RPMI7951 (cell line): ENCODE measurements at places on chromosomes 3 and 15. TPM values are rescaled to one million over a fixed set of nuclear protein-coding genes. Genes with fewer than 3 reads are reported as not detected.

GRCh38 chr3:148796799-148797198, 30.8 kb upstream of the CPB1 start:
- no peak for DNase-seq

DNA sequence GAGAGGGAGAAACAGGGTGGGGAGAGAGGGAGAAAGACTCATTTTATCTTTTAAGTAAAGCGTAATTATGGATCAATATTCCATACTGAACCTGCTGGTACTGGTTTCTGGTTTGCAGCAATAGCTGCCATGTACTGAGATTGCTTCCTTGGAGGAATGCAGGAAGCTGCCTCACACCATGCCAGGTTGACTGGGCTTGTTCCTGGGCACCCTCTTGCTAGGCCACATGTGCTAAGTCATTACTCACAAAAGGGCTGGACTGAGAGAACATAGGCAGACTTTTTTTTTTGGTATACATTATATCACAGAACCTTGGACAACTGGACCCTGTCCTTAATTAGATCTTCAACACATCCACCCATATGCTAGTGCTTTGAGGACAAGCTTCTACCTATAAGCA, 193.4 kb downstream of the ZNF621 start:
- DNase-seq = peak; percentile 21

DNA sequence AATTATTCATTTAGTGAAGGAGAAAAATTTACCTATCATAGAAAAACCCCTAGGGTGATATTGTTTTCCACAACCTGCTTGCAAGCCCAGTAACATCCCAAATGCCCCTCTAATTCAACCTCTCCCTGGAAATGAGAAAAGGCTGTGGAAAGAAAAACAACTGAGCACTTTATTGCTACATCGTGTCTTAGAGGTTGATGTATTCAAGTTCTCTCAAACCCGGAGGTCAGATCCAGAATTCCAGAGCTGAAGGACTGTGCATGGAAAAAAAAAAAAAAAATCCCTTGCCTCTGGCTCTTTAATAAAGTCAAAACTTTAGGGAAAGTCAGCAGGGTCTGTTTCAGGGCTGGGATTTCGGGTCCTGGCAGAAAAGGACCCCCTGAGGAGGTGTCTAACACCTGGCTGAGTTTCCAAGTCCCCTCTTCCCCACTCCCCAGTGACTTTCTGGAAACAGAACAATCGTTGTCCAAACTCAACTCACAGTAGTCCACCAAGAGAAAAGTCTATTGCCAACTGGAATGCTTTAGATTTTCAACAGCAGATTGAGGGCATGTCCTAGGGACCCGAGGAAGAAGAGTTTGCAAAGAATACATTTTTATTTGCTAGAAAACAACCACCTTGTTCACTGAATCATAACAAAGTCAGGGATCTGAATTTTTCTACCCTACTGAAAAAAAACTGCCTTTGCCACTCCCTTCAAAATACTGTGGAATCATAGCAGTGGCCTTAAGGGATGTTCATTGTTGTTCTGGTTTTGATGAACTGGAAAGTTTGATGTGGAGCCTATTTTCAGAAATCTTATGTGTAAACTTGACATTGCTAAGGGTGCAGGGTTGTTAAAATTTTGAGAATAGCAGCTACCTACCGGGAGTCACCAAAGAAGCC, 207.5 kb upstream of the ADAMTS9 start:
- no peak for DNase-seq

GRCh38 chr15:73540161-73540560, 93.0 kb downstream of the NPTN start:
- DNase-seq = no peak

DNA sequence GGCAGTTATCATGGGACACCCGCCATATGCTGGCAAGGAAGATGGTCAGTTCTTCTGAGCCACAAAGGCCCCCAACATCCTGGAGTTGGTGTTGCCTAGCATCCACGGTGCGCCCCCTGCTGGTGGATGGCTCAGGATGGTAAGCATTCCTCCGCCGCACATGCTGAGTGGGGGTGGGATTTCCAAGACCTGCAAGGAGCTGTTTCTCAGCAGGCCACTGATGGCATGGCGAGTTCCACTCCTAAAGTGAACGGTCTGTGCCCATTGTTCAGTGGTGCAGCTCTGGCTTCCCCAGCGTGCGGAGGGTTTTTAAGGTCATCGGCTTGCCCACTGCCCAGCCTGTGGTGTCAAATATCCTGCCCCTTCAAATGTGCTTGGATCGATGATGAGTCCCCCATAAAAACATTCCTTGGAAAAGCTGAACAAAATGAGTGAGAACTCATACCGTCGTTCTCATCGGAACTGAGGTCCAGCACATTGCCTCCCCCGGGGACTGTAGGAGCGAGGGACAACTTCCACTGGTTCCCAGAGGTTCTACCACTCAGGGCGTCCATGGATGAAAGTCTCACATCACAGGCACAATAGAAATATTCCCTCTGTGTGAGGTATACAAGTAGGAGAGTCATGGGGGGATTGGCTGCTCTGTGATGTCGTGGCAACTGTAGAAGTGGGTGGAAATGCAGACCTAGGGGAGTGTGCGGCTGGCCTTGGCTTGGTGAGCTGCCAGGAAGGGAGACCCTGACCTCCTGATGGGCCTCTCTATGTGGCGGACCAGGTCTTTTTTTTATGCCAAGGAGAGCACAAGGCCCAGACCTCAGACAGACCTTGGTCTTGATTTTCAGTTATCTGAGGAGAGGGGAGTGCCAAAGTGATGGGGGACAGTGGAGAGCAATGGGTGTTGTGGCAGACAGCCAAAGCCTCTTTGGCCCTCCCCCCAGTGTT, 102.0 kb downstream of the SNRPN start:
- DNase-seq = no peak

DNA sequence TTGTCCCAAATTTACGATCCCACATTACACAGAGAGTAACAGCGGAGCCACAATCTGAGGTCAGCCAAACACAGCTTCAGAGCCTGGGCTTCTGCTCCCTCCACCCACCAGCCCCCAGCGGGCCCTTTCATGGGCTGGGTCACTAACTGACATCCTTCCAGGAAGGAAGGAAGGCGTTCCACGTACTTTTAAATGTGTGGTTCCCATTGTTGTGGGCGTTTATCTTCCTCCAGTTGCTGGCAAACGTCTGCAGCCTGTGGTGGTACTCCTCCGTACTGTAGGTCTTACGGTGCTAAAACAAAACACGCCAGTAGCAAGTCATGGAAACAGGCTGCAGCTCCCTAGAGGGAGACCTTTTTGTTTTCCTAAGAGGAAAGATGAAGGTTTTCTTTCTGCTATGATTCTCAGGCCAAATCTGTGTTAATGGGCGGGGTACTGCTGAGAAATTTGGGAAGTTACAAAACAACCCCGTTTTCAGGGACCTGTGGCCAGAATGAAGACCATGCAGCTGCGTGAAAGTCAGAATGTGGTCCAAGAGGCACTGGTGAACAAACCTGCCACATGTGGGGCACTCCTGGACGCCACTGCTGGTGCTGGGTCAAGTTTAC, 7.6 kb downstream of the CTSH start:
- DNase-seq = no peak

DNA sequence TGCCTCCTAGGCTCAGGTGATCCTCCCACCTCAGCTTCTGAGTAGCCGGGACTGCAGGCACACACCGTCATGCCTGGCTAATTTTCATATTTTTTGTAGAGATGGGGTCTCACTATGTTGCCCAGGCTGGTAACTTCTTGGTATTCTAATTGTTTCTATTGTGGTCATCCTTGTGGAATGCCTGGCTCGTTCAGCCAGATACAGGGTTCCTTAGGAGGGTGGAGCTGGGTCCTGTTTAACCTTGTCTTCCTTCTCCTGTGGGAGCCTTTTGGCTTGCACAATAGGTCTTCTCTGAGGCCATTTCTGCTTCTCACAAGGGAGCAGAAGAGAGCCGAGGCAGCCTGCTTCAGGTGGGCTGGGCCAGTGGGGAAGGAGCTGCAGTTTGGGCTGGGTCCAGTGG, 15.7 kb downstream of the PLEKHO2 start:
- DNase-seq = peak; percentile 41

GRCh38 chr15:37070686-37071085, 29.7 kb downstream of the MEIS2 start:
- DNase-seq = no peak

DNA sequence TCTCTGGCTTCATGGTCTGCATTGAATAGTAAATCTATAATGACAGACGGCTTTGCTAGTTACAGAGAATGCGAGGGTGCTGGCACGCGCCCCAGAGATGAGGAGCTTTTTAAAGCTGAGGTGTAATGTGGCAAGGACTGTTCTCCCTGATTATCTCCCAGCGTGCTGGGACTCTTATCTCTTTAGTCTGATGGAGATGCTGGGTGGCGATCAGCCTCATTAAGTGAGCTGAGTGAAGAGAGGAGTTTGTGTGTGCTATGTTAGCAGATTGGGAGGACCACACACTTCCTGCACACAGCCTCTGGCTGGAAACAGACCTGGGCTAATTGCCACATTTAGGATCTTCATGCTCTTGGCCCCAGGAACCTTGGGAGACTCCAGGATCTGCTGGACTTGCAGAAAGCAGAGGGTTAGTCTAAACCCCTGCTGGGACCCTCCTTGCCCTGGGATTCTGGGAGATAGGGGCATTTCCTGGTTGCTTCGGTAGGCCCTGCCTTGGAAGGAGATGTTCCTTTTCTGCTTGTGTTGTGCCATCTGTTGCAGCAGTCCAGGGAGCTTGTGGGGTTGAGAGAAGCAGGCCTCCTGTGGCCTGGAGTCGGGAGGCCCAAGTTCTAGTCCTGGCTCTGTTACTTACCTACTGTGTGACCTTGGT, 15.0 kb downstream of the PDIA5 start:
- DNase-seq = no peak

DNA sequence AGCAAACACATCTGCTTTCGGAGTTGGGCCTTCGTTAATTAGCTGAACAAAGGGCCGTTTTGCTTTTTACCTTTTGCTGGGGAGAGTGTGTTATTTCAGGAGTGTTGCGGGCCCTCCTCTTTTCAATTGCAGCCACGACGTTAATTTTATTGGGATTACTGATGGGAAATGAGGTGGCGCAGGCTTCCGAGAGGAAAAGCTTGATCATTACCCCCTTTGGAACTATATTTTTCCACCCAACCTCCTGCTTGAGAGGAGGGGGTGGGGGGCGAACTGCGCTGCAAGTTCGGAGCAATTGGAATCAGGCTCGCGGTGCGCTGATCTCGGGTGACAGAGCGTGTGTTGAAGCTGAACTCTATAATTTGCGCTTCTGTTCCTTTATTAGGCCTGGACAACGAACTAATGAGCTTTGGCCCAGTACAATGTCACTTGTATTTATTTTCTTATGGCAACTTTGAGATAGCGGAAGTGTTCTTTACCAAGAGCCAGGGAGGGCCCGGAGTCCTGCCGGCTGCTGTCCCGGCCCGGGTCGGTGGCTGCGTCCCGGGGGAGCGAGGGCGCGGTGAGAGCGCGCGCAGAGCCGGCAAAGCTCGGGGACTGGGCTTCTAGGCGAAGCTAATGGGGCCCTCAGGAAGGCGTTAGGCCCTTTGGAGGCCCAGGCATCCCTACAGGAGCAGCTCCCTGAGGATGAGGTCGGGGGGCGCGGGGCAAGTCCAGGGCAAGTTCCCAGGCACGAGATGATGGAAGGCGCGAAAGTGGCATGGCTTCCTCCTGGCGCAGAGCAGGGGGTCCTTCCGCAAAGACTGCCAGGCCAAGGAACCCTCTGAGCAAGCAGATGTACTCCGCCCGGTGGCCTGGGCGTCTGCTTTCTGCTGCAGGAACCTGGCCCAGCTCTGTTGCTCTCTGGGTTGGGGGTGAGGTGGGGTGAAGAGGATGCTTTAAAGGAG, 12.9 kb downstream of the NR2F2 start:
- no peak for DNase-seq

GRCh38 chr3:83515123-83515522, 1443.7 kb upstream of the CADM2 start:
- DNase-seq = no peak

- no peak for DNase-seq
Measured at GRCh38 chr15:81097116-81097889, 36.8 kb upstream of the CFAP161 start.

DNA sequence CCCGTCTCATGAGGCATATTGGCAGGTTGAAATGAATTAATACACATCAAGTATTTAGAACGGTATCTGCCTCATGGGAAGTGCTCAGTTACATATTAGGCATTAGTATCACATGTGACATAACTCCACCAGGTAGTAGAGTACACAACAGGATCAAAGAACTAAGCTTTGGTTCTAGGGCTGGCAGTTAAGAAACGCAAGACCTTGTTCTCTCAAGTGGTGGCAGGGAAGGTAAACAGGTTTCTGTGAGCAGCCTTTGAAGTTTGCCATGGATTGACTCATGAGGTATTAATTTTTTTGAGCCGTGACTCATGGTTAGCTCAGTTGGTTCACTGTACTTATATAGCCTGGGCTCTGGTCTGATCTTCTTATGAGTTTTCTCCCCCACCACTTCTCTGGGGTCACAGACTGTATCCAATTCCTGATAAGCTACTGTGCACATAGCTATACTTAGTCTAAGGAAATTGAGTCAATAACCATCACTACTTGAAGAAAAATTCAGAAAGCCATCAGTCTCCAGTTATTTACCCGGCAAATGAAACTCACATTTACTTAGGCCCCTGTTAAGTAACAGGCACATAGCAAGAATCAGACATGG, 155.6 kb upstream of the STT3B start:
- peak; percentile 85 for DNase-seq

DNA sequence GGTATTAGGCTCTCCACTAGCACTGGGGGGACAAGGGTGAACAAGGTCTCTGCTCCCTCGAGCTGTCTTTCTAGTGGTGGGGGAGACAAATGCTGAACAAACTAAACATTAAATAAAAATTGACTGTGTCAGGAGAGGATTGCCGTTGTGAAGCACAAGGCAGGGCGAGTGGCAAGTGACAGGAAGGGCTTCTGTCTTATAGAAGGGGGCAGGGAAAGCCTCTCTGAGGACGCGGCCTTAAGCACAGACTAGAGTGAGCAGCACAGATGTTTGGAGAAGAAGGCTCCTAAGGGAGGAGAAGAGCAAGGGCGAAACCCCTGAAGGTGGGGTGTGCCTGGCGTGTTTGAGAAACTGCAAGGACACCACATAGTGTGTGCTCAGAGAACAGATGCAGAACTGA, 50.9 kb upstream of the ATP2B2 start:
- DNase-seq = no peak

CCK gene
- total RNA-seq = 1.6 and 7.7 TPM in 2 replicates

PEX5L gene
- total RNA-seq = not detected in 2 replicates

CLDN16 gene
- total RNA-seq = not detected in 2 replicates

SCAANT1 gene
- not detected in 2 replicates for total RNA-seq
